ENCODE measurements at places on chromosomes 11 and 22.

- DNase-seq: no peak
Observed at GRCh38 chr11:8732324-8732670, 49.7 kb downstream of the RPL27A start.

GRCh38 chr22:49276567-49276966 lies 551.1 kb downstream of the BRD1 start:
- DNase-seq: no peak

DNA sequence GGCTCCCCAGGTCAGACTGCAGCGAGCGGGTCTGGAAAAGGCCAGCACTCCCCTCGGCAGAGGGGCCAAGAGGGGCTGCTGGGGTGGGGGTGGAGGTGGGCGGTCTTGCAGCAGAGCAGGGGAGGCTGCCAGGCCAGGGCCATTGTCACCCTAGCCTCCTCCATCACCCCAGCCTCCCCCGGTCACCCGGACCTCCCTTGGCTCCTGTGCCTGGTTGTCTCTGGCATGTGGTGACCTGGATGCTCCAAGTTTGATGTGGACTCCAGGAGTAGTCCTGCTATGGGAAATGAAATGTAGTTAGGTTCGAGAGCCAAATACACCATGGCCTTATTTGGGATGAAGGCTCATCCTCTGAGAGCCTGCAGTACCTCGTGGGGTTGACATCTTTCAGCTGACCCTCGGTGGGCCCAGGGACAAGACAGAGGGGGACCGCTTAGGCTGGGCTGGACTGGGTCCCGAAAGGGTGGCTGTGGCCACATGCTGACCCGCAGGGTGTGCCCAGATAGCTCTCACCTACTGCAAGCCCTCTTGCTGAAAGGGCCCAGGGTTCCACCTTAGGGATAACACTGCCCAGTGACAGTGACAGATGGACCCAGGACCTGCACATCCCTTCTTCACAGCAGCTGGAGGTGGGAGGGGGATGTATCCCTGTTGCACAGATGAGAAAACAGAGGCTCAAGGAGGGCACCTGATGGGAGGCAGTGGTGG lies 24.1 kb downstream of the MRGPRD start:
- DNase-seq: no peak

GRCh38 chr11:114889594-114890011 lies 211.3 kb downstream of the NXPE2 start:
- DNase-seq: no peak

DNA sequence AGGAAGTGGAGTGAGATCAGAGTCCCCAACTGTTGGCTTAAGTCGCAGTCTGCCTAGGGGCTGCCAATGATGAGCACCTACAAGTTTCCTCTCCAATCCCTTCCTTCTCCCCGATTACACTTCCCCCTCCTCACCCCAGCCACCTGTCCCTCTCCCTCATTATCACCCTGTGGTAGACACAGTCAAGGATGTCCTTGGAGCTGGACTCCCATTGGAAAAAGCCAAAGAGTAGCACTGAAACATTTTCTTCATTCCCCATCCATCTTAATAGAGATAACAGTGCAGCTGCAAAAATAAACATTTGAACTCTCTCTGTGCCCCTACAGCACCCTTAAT lies 146.2 kb downstream of the DBX1 start:
- no peak for DNase-seq

- no peak for DNase-seq
Observed at GRCh38 chr11:120316880-120317688, 8.0 kb upstream of the TLCD5 start.

- DNase-seq: no peak
Observed at GRCh38 chr11:121435132-121435531, 17.0 kb upstream of the SORL1 start.

- DNase-seq: peak; percentile 74
Observed at GRCh38 chr22:43897751-43898261, 6.0 kb upstream of the PNPLA5 start.

DNA sequence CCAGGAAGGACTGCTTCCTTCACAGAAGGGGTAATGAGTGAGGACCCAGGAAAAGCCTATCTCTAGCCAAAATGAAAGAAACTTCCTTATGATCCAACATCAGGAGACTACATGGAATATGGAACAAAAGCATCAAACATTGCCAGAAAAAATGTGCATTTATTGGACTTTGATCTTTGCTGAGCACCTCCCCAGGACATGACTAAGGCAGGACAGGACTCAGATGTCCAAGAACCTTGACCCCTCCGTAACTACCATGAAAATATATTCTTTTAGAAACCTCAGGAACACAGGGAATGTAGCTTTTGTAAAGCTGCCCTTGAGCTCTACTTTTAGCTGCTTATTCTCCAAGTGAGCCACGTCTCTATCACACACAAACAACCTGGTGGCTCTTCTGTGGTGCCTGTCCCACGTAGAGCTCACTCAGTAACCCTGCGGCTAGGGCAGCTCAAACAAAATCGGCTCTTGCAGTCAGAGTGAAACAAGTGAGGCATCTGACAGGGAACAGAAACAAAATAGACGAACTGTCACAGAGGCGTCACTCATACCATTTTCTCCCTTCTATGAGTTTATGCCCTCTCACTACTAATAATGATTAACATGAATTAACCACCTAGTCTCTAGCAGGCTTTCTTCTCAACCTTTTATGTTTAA lies 471.5 kb upstream of the API5 start:
- DNase-seq: no peak

DNA sequence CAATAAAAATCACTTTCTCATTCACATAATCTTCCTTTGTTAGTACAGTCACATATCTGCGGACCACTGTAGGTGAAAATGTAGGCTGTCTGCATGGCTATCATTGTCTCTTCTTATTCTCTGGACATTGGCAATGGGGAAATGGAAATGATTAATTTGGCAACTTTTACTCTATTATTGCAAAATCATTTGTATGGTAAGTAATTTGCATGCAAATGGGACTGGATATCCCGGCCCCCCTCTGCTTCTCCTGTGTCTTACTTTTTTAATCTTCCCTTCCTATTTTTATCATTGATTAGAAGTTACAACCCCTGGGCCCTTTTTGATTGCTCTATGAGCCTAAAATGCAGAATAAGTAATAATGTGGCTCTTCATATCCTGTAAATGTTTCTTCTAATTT lies 6.0 kb downstream of the GRK3 start:
- DNase-seq: no peak

GRCh38 chr11:85855341-85855656 lies at the start of gene CCDC83:
Gene CCDC83, plus strand, starts transcription at chr11:85855383. Its CDS starts 9,741 bp downstream, at chr11:85865124.
- no peak for DNase-seq

GRCh38 chr22:45314786-45315185 lies 5.1 kb downstream of the FAM118A start:
- DNase-seq: no peak

- no peak for DNase-seq
Observed at GRCh38 chr11:64874308-64875240, 3.8 kb downstream of the EHD1 start.

GRCh38 chr22:24489011-24489410 lies 6.1 kb upstream of the UPB1 start:
- no peak for DNase-seq

- DNase-seq: no peak
Observed at GRCh38 chr22:48209473-48210197, 1447.2 kb downstream of the TBC1D22A start.

- peak; percentile 19 for DNase-seq
Observed at GRCh38 chr11:75270896-75271418, 30.4 kb downstream of the TPBGL start.

GRCh38 chr22:19823191-19823901 lies 31.3 kb downstream of the GNB1L start:
- no peak for DNase-seq

- no peak for DNase-seq
Observed at GRCh38 chr11:121478226-121478894, 25.6 kb upstream of the SORL1-AS1 start.
